ENCODE measurements at places on chromosomes 6 and 20.

- DNase-seq: peak; percentile 65
Observed at GRCh38 chr6:106084106-106084988, 1.8 kb upstream of the PRDM1 start.

DNA sequence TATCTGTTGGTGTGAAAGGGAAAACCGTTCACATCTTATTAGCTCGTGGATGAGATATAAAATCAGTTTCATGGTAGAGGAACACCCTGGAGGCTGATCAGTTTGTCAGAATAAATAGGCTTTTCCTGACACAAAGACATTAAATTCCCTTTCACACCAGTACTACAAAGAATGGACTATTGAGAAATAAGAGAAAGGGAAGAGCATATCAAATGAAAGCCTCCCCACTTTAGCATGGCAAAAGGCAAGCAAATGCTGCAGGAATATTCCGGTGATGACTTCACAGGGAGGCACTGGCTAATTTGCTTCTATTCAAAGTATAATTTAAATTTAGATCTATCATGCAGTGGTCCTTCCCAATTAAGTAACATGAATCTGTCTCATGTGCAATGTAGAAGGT lies 115.9 kb upstream of the AGPAT4 start:
- no peak for DNase-seq

DNA sequence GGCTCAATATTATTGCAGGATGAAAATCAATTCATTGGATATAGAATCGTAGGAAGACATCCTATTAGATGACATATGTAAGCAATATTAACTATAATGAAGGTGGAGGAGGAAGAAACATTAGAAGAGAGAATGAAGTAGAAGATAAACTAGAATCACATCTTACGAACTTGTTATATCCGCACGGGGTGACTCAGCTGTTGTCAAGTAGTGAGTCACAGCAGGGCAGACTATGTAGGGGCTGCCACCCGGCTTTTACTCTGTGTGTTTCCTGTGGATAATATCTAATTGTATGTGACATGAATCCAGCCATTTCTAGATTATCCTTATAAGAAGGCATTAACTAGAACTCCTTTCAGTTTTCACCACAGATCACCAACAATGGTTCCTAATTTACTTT lies 520.2 kb downstream of the DOK5 start:
- DNase-seq: no peak

- DNase-seq: no peak
Observed at GRCh38 chr6:115954740-115955139, 106.0 kb downstream of the FRK start.

DNA sequence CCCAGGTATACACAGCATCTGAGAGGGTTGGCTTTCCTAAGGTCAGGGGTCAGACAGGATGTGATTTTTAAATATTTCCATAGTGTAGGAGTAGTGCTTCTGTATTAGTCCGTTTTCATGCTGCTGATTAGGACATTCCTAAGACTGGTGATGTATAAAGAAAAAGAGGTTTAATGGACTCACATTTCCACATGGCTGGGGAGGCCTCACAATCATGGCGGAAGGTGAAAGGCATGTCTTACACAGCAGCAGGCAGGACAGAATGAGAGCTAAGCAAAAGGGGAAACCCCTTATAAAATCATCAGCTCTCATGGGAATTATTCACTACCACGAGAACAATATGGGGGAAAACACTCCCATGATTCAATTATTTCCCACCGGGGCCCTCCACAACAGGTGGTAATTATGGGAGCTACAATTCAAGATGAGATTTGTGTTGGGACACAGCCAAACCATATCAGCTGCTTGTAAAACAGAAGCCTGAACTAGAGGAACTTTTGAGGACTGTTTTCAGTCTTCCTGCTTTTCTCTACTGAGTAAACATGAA lies 91.0 kb upstream of the MEI4 start:
- DNase-seq: no peak

DNA sequence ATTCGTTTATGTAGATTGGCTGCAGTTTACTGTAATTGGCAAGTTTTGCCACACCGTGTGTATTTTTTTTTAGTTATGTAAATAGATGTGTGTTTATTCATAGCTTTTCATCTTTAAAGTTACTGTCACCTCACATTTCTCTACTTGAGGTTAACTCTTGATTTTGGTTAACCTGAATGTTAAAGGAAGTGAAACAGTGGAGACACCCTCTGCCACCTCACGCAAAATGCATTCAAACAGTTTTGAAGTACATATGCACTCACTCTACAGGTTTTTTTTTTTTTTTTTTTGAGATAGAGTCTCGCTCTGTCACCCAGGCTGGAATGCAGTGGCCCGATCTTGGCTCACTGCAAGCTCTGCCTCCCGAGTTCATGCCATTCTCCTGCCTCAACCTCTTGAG lies 17.7 kb downstream of the OR2A4 start:
- no peak for DNase-seq

DNA sequence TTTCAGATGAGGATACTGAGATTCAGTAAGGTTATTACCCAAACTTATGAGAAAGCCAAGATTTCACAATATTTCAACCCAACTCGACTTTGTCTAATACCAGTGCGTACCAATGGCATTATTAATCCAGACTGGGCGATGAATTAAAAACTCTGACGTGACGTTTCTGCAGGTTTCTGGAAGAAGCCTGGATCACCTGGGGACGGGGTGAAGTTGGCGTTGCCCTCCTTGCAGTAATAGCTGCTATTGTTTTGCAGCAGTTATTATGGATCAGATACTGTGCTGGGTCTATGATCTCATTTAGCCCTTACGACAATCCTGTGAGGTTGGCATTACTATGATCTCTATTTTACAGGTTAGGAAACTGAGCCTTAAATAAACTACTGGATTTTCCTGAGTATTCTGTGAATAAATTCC lies 569 bp upstream of the CDC5L start:
- DNase-seq: no peak

DNA sequence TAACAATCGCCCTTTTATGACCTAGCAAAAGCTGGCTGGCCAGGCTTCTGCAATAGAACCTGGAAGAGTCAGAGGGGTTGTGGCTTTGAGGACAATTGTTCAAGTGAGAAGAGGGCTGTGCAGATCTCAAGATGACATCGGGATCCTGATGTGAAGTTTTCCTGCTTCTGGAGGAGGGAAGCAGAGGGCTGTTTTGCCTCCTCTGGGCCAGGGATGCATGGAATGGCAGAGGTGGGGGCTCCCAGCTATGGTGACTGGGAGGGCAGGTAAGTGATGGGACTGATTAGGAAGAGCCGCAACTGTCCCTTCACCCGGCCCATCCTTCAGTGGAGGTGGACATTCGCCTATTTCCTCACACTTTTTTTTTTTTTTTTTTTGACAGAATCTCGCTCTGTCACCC lies 43.4 kb upstream of the BLCAP start:
- DNase-seq: peak; percentile 19

- DNase-seq: no peak
Observed at GRCh38 chr6:44038543-44039065, 88.6 kb downstream of the MRPL14 start.

DNA sequence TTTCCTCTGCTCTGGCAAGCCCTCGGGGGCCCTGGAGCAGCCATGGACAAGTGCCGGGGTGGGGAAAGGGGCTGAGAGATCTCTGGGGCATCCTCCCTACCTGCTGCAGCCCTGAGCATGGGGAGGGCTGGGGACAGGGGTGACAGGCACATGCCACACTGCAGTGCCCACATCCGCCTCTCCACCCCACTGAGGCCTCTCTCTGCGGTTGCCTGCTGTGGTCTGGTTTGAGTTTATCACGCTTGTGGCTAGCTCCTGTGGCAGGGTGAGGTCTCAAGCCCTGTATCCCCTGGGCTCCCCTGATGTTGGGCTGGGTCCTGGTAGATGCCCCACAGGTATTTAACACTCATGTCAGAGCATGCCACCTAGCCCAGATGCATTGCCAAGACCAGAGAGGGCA lies 52.9 kb upstream of the MLN start:
- no peak for DNase-seq

GRCh38 chr20:9163251-9163650 lies 94.4 kb downstream of the PLCB4 start:
- no peak for DNase-seq

DNA sequence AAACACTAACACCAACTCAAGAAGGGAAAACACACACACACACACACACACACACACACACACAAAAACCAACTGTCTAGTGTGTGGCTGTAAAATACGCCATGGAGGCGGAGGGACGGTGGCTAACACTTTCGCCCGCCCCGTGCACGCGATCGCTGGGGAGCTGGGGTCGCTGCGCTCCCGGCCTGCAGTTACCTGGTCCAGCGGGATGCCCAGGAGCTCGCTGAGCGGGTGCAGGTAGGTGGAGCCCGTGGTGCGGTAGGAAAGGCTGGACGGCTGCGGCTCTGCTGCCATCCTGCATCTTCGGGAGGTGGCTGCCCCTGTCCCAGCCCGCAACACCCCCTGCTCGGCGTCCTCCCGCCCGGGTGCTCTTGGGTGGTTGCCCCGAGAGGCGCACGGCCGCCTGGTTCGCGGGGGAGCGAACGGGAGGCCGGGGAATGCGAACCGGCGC lies 303 bp downstream of the MBOAT1 start:
- DNase-seq: peak; percentile 66

DNA sequence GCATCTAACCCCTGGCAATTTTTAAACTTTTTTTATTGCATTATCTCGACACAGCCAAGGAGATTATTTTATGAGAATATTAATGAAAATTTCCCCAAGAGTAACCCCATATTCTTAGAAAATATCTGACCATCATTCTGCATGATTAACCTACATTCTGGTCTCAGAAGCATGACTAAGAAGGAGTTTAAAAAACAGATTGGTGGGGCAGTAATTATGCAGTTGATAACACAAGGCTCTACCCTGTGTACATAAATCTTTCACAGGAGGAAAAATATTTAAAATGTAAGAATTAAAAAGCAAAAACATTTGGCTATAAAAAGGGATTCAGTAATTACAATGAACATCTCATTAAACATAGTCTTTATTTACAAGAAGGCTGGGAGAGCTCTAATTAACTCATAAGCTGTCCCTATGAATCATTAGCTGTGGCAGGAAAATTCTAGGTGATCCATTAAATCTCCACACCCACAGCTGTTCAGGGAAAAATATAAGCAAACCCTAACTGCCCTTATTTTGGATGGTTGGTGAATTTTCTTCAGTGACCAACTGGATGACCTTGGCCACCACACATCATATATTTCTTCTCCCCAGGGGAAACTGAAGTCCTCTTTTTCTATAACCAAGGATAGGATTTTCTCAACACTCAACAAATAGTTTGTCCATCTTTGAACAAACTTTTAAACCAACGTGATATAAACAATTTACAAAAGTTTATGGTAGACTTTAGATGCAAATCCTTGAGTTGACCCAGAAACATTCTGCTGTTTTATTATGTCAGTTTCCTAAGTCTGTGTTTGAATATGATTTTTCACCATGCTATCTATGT lies 59.5 kb downstream of the PDE7B start:
- DNase-seq: no peak

- DNase-seq: no peak
Observed at GRCh38 chr6:87742106-87742505, 40.1 kb upstream of the AKIRIN2 start.

- no peak for DNase-seq
Observed at GRCh38 chr6:134452906-134453305, 135.0 kb upstream of the SGK1 start.

DNA sequence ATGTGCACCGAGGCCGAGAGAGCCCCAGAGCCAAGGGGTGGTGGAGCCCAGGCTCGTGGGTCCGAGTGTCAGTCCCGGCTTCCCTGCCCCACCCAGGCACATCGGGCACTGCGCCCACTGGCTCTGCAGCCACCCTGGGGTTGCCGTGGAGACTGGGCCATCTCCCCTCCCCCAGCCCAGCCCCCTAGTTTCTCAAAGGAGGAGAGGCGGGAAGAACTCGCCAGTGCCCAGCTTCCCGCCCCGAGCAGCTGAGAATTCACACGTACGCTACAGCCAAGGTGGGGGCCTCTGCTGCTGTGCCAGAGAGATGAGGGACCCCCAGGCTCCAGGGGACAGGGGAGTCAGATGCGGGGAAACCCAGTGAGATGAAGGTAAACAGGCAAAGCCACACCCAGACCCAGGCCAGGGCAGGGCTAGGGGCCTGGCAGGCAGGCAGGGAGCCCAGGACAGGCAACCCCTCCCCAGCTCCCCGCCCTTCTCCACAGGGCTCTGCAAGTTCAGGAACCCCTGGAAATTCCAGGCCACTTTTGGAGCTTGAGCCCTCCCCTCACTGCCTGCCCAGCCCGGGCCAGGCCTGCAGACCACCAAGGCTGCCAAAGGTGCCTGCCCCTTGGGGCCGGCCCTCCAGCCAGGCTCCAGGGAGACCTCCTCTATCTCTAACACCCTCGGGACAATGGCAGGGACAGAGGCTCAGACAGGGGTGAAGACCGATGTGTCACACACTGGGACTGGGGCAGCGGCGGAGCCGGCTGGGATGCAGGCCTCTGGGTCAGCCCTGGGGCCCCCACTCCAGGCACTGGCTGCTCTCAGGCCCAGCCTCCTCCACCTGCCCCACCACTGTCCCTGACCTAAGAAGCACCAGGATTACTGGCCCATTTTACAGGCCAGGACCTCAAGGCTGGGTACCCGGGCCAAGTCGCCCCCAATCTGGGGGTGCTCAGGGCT lies 6.0 kb downstream of the LAMA5 start:
- peak; percentile 54 for DNase-seq

DNA sequence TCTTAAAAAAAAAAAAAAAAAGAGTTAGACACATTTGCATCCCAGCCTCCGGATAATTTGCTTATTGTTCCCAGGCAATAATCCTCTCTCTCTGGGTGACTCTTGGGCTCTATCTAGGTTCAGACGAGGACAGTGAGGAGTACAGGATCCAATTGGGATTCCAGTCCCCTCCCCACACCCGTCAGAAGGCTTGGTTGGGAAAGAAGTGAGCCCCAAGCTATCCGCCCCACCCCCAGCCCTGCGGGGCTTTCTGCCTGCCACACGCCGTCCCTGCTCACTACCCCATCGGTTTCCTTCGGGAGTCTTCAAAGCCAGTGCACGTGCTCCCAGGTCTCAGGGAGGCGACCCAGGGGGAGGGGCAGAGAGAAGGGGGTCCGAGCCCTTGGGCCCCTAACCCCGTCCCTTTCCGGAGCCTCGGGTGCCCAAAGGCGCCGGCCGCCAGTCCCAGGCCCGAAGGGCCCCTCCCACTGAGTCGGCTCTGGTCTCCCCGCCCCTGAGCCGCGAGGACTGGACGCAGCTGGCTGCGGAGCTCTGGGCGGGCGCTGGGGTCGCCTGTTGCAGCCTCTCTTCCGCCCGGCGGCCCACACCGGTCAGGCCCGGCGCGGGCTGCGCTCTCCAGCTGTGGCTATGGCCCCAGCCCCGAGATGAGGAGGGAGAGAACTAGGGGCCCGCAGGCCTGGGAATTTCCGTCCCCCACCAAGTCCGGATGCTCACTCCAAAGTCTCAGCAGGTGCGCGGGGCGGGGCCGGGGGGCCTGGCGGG lies 2.5 kb downstream of the MYMX start:
- peak; percentile 95 for DNase-seq

Data from ecto neural progenitor cell (in vitro differentiated cells).